GM10248 (cell line): ENCODE measurements at places on chromosomes 13 and 19.

- DNase-seq: no peak
These were observed 101.8 kb upstream of the MBNL2 start for GRCh38 chr13:97120346-97120745.

- DNase-seq: no peak
These were observed 182.2 kb downstream of the FOXO1 start for GRCh38 chr13:40484101-40484800.

GRCh38 chr19:32824191-32824751, 45.3 kb downstream of the SLC7A9 start:
- no peak for DNase-seq

DNA sequence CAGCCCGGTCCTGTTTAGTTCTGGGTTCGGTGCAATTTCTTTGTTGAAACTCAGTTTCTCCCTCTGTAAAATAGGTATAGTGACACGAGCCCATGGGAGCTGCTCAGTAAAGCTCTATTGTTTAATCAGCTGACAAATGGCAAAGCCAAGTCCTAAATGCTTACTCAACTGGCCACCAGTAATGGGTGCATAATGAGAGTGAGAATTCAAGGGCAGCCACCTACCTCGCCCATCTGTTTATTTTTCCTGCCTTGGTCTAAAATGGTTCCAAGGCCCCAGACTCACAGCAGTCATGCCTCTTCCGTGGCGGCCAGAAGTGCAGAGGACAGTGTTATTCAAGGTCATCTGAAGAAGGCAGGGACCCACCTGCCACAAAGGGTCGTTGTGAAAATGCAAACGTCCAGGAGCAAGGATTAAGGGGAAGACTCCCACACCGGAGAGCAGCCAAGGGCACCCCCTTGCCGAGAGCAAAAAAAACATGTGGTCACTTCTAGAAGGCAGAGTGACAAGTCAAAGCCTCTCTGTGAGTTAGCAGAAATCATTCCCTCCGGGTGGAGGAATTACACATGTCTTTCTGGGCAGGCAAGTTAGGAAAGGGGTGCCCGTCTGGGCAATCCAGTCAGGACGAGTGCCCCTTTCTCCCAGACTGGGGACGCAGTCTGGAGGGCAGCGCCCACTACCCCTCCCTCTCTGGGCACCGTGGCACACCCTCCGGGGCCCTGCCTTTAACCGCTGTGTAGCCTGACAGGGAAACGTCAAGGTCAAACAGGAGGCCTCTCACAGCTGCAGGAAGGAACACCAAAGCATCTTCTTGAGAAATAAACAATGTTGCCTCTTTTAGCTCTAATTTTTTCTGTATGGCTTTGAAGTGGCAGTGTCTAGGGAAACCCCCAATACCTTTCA, 186.2 kb downstream of the FOXO1 start:
- no peak for DNase-seq

DNA sequence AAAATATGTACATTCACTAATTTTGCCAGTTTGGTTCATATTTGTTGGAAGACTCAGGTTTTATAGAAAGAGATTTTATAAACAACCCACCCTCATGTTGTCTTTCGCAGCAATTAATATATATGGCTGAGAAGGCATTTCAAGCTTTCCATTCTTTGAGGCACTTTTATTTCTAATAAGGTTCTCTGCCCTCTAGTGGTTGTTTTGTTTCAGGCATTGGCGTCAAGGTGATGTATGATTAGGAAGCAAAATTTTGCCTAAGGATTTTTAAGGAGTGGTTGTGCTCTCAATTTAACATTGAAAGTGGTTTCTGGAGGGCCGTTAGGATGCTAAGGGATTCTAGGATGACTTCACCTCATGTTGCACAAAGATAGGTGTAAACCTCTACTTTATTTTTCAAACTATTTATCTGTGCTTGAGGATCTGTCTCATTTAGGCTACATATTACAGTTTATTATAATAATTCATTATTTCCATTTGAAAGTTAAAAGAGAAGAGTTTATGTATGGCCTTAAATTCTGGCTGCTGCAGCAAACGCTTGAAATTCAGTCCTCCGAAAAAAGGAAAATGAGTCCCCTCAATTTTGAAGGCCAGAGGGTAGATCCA, 35.9 kb downstream of the OXGR1 start:
- no peak for DNase-seq

DNA sequence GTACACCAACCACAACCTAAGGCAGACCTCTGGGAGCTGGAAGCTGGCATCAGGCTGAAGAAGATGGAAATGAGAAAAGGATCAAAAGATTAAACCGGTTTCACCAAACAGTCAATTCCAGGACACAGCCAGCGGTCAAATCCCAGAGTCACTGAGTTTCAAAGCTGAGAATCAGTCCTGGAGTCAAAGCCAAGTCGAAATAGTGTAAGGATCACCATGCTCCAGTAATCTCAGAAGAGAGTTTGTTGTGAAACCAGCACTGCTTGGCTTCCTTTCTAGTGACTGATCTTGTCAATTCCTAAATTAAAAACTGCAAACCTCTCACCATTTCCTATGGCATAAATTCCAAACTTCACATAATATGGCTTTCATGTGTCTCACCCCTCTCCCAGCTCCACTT, 198.8 kb downstream of the GPC6 start:
- DNase-seq: no peak

GRCh38 chr19:10271543-10272086, 695 bp downstream of the ICAM1 start:
- peak; percentile 71 for DNase-seq

DNA sequence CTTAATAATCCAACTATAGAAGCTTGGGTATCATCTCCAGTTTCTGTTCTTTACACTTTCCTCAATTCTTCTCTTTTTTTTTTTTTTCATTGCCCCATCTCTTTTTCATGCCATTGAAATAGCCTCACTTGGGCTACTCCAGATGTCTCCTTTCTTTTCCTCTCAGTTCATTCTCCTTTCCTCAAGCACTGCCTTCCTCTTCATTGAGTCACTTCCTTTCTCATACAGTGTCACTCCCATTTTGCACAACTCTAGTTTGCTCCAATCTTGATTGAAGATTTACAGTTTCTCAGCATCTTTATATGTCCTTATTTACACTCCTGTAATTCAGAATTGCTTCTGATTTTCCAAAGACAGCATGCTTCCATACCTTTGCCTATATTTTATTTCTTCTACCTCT, 61.3 kb downstream of the IPO5 start:
- no peak for DNase-seq

- peak; percentile 7 for DNase-seq
These were observed 5.4 kb downstream of the TFDP1 start for GRCh38 chr13:113589961-113590339.

GRCh38 chr13:99730403-99730802, 229.1 kb downstream of the TM9SF2 start:
- DNase-seq: no peak

GRCh38 chr19:54573330-54573872, at the start of gene LILRA2:
TSS of gene LILRA2 (plus strand) at chr19:54573790. CDS start at chr19:54573879, 89 bp downstream.
- peak; percentile 77 for DNase-seq
